ENCODE measurements at places on chromosomes 4 and X. TPM values are rescaled to one million over a fixed set of nuclear protein-coding genes. Genes with fewer than 3 reads are reported as not detected.

GRCh38 chr4:4868040-4868757 is 8.7 kb downstream of the MSX1 start:
- DNase-seq = no peak

DNA sequence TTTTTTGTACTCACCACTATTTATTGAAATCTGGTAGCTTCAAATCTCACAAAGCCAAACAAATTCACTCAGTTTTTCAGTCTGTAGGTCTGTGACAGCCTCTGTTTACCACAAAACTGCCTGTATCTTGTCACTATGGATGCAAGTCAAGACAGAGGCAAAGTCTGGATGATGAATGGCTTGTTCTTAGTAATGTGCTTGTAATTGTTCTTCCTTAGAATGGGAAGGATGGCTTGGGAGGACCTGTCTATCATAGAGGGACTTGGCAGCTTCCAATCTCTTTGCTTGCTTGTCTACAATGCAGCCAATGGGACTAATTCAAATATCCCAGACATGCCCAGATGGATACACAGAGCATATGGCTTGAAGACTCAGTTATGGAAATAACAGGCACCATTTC is 141.2 kb upstream of the SCML1 start:
- DNase-seq = no peak

- no peak for DNase-seq
Observed at GRCh38 chrX:22247169-22247568, 25.5 kb upstream of the CBLL2 start.

Gene DRP2
- 0.69 TPM for total RNA-seq

Data from activated CD4-positive, alpha-beta memory T cell treated with anti-CD3 and anti-CD28 coated beads for 36 hours (primary cell).